ENCODE measurements at places on chromosomes 6 and 20. TPM values are rescaled to one million over a fixed set of nuclear protein-coding genes. Genes with fewer than 3 reads are reported as not detected.

SOBP gene
- 1.1 TPM for polyA plus RNA-seq

QKI gene
- 15.8 TPM for polyA plus RNA-seq

RSPH4A gene
- 0.44 TPM for polyA plus RNA-seq

EYA4 gene
- polyA plus RNA-seq, result 0.22 TPM

DNA sequence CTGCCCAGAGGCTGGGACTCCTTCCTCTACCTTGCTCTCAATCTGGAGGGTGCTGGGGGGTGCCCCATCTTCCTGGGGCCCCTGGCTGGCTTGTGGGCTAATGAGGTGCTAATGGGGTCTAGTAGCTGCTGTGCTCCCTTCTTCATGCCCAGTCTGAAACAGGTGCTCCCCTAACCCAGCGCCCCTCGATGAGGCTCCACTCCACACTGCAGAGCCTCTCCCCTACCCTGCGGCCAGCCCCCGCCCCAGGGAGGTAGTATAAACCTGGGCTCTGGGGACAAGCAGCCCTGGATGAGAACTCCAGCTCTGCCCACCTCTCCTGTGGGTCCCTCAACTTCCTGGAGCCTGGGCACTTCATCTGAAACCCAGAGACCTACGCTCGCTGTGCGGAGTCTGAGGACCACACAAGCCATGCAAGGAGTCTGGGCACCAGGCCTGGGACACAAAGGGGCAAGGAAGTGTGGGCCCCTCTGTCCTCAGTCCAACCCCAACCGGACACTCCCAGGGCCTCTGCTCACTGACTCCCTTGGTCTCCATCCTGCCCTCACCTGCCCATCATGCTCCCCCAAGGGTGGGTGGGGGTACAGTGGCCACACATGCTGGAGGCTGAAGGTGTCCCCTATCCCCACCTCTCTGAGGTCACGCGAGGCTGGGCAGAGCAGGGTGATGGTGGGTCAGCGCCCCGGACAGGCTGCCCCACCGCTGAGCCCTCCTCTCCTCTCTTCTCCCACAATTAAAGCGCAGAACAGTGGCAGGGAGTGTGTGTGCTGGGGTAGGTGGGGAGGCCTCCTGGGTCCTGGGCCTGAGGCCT lies 6.1 kb downstream of the RPL10A start:
- H3K36me3 ChIP-seq, result peaks cover 5% of the 10 kb centered on the region
- DNase-seq, result no peak
- H3K27ac ChIP-seq, result no peak overlapping the region
- peaks cover 9% of the 10 kb centered on the region for H3K4me1 ChIP-seq

GRCh38 chr6:170344631-170345576 lies 38.3 kb downstream of the FAM120B start:
- peak overlapping the region; percentile 11 for H3K27ac ChIP-seq
- H3K36me3 ChIP-seq, result no peaks in the 10 kb centered on the region
- DNase-seq, result peak; percentile 13
- no peaks in the 10 kb centered on the region for H3K27me3 ChIP-seq
- no peak overlapping the region for H3K4me3 ChIP-seq

DNA sequence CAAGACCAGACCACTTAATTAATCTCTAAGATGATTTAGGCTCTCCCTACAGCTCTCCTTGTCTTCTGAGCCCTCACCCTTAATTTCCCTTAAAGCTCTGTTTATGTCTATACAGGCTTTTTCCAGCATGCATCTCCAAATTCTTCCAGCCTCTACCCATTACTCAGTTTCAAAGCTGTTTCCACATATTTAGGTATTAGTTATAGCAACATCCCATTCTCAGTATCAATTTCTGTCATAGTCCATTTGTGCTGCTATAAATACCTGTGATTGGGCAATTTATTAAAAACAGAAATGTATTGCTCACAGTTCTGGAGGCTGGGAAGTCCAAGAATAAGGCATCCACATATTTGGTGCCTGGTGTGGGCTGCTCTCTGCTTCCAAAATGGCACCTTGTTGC lies 2.3 kb upstream of the SERPINB1 start:
- H3K27ac ChIP-seq, result no peak overlapping the region
- H3K36me3 ChIP-seq, result peaks cover 5% of the 10 kb centered on the region
- no peak overlapping the region for H3K4me3 ChIP-seq
- H3K27me3 ChIP-seq, result no peaks in the 10 kb centered on the region

DNA sequence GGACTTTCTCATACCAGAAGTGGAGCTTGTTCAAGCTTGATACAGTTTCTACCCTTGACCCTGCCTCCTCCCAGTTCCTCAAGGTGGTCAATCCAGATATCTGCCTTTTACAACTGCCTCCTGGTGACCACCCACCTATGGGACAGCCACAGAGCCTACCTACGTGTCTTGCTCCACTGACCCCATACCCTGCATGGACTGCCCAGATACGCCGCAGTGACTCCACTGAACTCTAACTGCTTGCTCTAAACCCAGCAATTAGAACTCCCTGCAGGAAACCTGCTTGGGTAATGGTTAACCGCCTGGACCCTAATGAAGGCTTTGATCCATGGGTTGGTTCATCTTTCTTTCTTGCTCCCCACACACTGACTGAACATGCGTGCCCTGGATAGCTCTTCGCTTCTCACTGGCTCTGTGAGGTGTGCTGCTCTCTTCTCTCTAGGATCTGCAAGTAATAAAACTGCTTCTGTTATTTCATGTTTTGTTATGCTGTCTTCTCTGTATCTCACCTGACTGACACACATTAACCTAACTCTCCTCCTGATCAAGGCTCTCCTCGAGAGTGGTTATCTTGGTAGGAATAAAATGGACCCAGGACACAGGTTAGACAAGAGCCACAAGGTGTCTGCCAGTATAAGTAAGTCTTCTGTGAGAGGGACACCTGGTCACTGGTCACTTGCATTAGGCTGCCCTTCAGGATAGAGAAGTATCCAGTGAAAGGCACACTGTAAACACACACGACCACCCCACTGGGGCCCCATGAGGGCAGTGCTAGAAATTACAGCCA lies 79.2 kb downstream of the CHD6 start:
- no peaks in the 10 kb centered on the region for H3K36me3 ChIP-seq
- no peaks in the 10 kb centered on the region for H3K27me3 ChIP-seq
- H3K27ac ChIP-seq, result no peak overlapping the region
- DNase-seq, result peak; percentile 80
- H3K4me3 ChIP-seq, result no peak overlapping the region
